M059J (cell line): ENCODE measurements at places on chromosomes 11 and 22. TPM values are rescaled to one million over a fixed set of nuclear protein-coding genes. Genes with fewer than 3 reads are reported as not detected.

Gene POU2F3
- total RNA-seq = 0.02 TPM in 1 of 2 replicates, not detected in the other

Gene SLC22A8
- not detected in 2 replicates for total RNA-seq

Gene TSPAN32
- 0.07 TPM in 1 of 2 replicates, not detected in the other for total RNA-seq

Gene ANO1
- total RNA-seq = not detected in 2 replicates

Gene FEN1
- total RNA-seq = 106 and 150 TPM in 2 replicates

Gene APOL5
- not detected in 2 replicates for total RNA-seq
